Kidney (tissue), 22 donors: ENCODE measurements at places on chromosomes 3 and 15. TPM values are rescaled to one million over a fixed set of nuclear protein-coding genes. Genes with fewer than 3 reads are reported as not detected.

- no peaks in the 10 kb centered on the region for H3K36me3 ChIP-seq
- no peak overlapping the region for H3K27ac ChIP-seq
- no peak for DNase-seq
- no peak overlapping the region for H3K4me3 ChIP-seq
- H3K4me1 ChIP-seq: no peaks in the 10 kb centered on the region
- H3K27me3 ChIP-seq: no peaks in the 10 kb centered on the region
These were observed 28.1 kb downstream of the LSAMP start for GRCh38 chr3:116417151-116417550.

SPTBN5 gene
- 1.2 TPM for total RNA-seq

SST gene
- total RNA-seq: not detected

DLEC1 gene
- total RNA-seq: 3.3 TPM

- H3K4me3 ChIP-seq: no peak overlapping the region
- no peaks in the 10 kb centered on the region for H3K36me3 ChIP-seq
- H3K27me3 ChIP-seq: no peaks in the 10 kb centered on the region
- DNase-seq: no peak
- H3K27ac ChIP-seq: no peak overlapping the region
- no peaks in the 10 kb centered on the region for H3K4me1 ChIP-seq
These were observed 66.1 kb downstream of the GLB1 start for GRCh38 chr3:33030802-33031201.

DNA sequence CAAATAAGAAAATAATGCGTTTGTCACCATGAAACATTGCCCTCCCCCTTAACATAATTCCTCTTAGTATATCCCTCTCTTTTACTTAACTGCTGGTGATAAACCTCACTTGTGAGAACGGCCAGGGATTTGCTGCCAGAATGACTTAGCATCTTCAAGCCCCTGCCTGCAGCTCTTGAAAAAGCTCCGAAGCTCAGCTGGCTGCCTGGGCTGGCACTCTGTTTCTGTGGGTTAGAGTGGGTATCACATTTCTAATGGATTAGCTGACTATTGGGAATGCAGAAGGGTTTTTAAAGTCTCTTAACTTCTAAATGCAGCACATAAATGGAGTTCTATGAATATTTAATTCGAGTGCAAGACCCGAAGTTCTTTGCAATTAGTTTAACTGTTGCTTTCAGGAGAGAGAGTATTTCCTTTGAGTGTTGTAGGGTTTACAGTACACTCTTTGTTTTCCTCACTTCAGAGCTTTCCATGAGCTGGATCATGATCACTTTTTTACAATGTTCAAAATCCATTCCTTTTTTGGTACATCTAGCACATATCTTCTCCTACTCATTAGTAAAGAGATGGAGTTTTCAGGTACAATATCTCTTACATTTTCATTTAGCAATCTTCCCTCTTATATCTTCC lies 124.7 kb upstream of the RBMS3 start:
- H3K4me1 ChIP-seq: no peaks in the 10 kb centered on the region
- H3K36me3 ChIP-seq: no peaks in the 10 kb centered on the region
- no peak for DNase-seq
- H3K4me3 ChIP-seq: no peak overlapping the region
- H3K27ac ChIP-seq: no peak overlapping the region
- H3K27me3 ChIP-seq: no peaks in the 10 kb centered on the region

MORC1 gene
- 0.06 TPM for total RNA-seq

- DNase-seq: peak; percentile 87
- H3K4me3 ChIP-seq: peak within 1 kb of the TSS; percentile 65
- H3K36me3 ChIP-seq: no peaks in the 10 kb centered on the region
- H3K4me1 ChIP-seq: peaks cover 2% of the 10 kb centered on the region
- no peaks in the 10 kb centered on the region for H3K27me3 ChIP-seq
These were observed at the start of gene GPR160 for GRCh38 chr3:170037463-170038433. TSS of gene GPR160 (plus strand) at chr3:170037995. CDS start at chr3:170083973, 45,978 bp downstream.
